Stimulated activated CD4-positive, alpha-beta T cell treated with anti-CD3 and anti-CD28 coated beads, Interleukin-15, amount 100 ng/mL, for 24 hours (primary cell): ENCODE measurements at places on chromosomes 1 and 21.

- DNase-seq: no peak
Measured at GRCh38 chr1:30146448-30146847, 576.9 kb downstream of the MATN1 start.

DNA sequence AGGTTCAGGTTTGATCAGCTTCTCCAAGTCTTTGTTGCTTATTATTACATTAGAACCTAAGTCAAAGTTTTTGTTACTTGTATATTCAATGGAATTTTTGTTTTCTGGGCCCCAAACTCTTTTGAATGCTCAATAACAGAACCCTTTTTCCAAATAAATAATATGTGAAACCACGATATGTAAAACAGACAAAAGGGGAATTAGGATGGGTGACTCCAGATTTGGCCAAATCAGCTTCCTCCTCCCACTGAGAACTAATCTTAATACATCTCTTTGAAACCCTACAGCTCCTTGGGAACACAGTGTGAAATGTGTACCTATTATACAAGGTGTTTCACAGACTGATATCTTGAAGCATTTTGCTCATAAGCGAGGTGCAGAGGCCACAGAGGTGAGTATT, 67.0 kb upstream of the TNFSF18 start:
- DNase-seq: no peak

DNA sequence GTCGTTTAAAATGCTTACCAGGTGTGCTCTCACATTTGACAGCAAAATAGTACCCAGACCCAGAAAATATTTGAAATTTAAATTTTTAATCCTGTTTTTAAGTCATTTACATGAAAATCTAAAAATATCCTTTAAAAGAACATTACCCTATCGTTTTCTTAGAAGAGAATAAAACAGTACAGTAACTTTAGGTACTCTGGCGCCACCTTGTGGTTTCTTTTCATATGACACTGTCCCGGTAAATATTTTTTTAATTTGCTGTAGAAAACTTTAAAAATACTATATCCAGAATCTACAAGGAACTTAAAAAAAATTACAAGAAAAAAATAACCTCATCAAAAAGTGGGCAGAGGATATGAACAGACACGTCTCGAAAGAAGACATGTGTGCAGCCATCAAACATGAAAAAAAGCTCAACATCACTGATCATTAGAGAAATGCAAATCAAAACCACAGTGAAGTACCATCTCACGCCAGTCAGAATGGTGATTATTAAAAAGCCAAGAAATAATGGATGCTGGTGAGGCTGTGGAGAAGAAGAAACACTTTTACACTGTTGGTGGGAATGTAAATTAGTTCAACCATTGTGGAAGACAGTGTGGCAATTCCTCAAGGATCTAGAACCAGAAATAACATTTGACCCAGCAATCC, 129.2 kb downstream of the RGS21 start:
- peak; percentile 66 for DNase-seq

DNA sequence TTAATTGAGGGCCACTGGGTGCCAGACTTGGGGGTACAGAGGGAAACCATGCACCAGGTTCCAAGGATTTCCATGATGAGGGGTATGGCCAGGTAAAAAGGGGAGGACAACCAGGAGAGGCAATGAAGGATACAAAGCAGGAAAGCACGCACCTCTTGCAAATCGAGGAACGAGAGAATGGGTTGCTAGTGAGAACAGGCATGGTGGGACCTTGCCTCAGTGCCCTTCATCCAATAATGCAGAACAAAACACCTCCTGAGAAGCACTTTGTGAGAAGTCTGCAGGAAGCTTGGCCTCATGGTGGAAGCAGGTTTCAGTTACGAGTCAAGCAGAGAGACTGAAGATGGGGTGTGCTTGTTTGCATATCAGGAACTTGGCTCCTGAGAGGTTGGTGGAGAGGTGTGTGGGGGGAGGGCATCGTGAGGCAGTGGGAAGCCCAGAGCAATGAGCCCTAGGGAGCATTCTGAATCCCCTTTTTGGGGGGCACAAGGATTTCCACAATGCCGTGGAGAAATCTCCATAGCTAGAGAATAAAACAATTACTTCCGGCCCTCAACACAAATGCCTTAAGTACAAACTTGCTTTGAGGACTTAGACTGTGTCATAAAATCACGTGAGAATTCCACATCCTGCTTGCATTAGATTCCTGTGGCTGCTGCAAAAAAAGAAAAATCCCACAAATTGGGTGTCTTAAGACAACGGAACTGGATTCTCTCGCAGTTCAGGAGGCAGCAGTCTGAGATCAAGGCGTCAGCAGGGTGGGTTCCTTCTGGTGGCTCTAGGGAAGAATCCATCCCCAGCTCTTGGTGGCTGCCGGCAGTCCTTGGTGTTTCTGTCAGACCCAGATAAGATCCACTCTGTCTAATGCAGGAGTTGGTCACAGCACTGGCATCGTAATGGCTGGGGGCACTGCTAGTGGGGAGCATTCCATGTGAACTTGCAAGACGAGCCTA, 54.9 kb upstream of the BACE2 start:
- peak; percentile 8 for DNase-seq

- no peak for DNase-seq
Measured at GRCh38 chr1:211938561-211938997, 96.8 kb downstream of the INTS7 start.

DNA sequence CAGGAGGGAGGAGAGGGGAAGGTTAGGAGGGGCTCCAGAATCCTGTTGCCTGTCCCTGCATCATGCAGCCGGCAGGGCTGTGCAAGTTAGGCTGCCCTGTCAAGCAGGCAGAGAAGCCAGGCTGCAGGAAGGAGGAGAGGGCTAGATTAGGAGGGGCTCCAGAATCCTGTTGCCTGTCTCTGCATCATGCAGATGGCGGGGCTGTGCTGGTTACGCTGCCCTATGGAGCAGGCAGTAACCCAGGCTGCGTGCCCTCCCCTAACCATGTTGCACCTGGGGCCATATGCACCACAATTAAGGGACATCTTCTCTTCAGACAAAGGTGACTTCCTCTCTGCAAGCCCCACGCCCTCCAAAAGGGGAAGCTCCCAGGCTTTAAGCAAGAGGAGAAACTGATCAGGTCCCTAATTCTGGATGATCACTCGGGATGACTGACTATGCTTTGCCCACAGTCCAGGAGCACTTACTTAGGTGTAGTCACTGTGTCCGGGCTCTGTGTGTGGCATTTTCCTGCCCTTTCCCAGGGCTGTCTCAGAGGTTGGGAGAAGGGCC, 457.4 kb downstream of the SETD4 start:
- DNase-seq: no peak

GRCh38 chr21:46557469-46557868, 47.4 kb downstream of the S100B start:
- DNase-seq: no peak

DNA sequence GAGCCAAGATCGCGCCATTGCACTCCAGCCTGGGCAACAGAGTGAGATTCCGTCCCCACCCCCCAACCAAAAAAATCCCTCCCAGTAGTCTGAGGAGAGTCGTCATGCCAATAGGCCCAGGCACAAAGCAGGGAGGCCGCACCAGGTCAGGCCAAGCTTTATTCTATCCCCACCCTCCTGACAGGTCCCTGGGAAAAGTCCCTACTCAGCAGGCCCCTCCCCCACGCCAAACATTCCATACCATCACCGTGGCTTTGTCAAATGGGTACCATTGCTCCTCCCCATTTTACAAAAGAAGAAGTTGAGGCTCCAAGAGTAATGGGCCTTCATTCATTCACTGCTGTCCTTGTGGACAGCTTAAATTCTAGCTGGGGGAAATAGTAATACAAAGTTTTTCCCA, 5.3 kb downstream of the GPR3 start:
- no peak for DNase-seq

DNA sequence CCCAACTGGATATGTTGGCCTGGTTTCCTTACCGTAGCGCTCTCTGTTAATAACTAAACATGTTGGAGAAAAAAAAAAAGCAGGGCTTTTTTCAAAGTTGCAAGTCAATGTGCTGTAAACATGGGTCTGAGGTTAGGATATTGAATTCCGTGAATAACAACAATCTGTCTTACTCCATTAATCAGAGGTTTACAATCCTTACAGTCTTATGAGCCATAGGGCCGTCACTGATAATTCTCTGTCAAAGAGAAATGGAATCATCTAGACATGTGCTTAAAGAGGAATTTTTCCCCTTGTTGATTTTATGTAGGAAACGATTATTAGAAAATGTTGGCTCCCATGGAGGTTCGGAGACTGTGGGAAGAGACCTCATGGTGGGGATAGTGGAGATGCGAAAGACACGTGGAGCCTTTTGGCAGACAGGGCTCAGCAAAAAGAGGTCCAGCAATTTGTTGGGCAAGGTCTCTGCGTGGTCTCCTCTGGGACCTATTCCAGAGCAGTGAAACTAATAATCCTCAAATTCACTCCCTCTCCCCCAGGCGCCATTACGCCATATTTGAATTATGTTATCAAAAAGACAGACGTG, 83.5 kb upstream of the CLDN14 start:
- no peak for DNase-seq

- DNase-seq: no peak
Measured at GRCh38 chr1:98897479-98897878, 107.2 kb downstream of the PLPPR5 start.

DNA sequence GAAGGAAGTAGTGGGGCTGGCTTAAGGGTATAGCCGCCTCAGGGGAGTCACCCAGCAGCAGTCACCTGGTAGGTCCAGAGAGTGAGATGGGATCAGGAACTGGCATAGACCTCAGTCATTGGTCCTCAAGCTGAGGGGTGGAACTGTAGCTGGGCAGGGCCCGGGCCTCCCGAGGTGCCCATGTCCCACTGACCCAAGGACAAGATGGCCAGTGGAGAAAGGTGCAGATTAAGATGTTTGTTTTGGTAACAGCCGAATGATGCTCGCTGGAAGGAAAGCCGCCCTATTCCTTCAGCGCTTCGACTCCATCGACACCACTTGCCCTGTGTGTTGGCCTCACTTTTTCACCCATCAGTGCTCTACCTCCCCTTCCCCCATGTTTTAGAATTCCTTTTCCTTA, 16.4 kb downstream of the COL9A2 start:
- DNase-seq: no peak
